Astrocyte of the spinal cord (primary cell): ENCODE measurements at places on chromosomes 11 and 22.

GRCh38 chr11:117122556-117122955 lies 21.5 kb upstream of the PAFAH1B2 start:
- no peak for DNase-seq

- DNase-seq: peak; percentile 37
Measured at GRCh38 chr11:22244986-22245592, 52.2 kb downstream of the ANO5 start.

- no peak for DNase-seq
Measured at GRCh38 chr22:32858957-32859356, 57.5 kb downstream of the TIMP3 start.

- no peak for DNase-seq
Measured at GRCh38 chr11:66559142-66559865, 9.1 kb downstream of the CTSF start.
